Left hindlimb (tissue), 1 donor: ENCODE measurements at places on chromosomes 12 and 14.
A peak's percentile ranks its signal among the peaks of the same experiment; 100 is the strongest.

DNA sequence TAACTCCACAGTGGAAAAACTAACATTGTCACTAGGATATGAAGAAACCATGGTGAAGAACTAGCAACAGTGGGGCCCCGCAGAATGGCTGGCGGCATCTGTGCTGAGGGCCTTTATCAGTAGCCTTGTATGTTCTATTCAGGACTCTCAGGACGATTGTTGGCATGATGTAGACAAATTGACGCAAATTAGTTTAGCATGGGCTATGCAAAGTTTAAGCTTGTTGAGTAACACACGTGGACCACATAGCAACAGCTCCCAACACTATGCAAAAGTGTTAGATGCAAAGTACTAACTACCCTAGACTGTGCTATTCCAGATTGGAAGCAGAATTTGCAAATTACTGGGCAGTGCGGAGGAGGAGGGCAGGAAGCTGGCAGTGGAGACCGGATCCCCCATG is 38.2 kb upstream of the TMEM263 start:
- no peak for DNase-seq

DNA sequence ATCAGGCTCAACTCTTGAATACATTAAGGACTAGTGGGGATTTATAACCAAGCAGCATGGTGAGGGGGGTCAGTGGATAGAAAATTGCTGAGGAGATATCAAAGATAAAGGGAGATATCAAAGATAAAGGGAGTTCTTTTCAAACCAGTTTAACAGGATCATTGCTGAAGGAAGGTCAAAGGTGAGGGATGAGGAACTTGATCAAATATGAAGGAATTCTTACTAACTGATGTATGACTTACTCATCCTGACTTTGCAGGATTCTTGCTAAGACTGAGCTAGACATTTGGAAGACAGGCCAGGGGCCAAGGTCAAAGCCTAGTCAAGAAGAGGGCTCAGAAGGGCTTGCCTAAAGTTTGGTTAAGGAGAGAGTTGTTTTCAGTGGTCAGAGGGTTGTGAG is 4.8 kb downstream of the ABHD4 start:
- DNase-seq: no peak

DNA sequence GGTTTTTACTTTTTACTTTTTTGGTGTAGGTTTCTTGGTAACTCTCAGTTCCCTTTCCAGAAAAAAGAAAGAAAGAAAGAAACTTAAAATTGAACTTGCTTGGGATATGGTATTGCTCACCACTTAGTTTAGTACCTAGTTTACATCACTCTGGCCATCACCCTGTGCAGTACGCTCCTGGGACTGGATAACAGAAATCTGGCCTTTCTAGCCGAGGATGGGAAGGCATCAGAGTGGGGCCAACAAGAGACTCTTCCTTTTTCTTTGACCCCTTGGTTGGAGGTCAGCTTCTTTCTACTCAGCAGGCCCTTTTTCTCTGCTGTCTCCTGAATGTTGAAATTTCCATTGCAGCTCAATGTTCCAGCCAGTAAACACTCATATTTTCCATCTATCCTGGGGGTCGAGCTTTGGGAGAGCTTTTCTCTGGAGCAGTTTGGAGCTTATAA is 156.6 kb downstream of the TGFB3 start:
- DNase-seq: peak; percentile 41

GRCh38 chr12:99232324-99232723 is 415.2 kb upstream of the GARIN6 start:
- no peak for DNase-seq

GRCh38 chr12:4228122-4228580 is 45.4 kb upstream of the CCND2 start:
- DNase-seq: no peak

GRCh38 chr14:101347893-101348777 is 213.2 kb upstream of the DIO3 start:
- no peak for DNase-seq

DNA sequence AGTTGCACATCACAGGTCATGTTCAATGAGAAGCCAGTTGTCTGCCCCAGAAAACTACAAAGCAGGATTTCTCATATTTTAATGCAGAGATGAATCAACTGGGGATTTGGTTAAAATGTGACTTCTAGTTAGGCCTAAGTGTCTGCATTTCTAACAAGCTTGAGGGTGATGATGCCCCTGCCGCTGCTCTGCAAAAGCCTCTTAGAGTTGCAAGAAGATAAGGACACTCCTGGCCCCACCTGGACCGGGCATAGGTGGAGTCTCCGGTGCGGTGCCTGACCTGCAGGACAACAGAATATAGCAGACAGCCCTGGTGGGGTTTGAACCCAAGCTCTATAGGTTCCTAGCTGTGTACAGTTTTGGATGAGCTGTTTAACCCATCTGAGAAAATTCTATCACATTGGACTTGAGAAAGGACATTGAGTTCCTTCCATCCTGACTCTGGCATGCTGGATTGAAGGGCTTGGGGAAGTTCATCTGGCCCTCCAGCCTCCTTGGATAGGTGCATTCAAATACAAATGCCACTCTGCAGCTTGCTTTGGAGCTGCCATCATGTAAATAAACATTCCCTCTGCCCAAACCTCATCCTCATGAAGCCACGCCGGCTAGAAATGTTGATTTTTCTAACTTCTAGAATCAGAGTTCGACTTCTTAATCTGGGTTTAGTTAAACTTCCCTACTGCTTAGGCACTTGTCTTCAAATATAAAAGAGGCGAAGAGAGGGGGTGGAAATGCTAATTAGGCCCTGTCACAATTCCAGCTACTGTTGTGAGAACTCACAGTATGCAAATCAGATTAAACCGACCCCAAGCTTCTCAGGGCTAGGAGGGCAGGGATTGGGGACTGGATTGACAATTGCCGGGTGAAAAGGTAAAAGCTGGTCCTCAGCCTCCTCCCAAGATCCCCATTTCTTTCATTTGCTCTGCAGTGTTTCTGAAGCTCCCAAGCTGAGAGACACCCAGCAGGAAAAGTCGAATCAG is 1225.6 kb downstream of the VRK1 start:
- no peak for DNase-seq

GRCh38 chr14:103071544-103072251 is 12.3 kb upstream of the LBHD2 start:
- DNase-seq: no peak

DNA sequence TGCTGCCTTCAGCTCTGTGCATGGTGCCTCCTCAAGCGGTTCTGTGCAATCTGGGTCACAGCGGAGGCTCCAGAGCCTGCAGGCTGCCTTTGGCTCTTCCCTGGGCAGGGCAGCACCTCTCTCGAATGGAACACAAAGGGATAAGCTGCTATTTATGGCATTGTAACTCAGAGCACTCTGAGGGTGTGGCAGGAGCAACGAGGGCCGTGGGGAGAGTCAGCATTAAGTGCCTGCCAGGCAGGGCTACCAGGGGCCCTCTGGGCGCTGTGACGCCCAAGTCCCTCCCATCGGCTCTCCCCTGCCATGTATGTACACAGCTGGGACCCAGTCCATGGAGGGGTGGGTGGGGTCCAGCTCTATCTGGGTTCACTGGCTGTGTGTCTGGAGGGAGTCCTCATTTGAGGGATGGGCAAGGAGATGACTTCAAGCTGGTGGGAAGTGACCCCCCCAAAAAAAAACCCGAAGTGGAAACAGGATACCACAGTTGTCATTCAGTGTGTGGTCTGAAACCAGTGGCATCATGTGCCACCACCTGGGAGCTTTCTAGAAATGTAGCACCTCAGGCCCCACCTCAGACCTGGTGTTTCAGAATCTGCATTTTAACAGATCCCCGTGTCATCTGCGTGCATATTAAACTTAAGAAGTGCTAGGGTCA is 44.0 kb upstream of the OAS1 start:
- no peak for DNase-seq

DNA sequence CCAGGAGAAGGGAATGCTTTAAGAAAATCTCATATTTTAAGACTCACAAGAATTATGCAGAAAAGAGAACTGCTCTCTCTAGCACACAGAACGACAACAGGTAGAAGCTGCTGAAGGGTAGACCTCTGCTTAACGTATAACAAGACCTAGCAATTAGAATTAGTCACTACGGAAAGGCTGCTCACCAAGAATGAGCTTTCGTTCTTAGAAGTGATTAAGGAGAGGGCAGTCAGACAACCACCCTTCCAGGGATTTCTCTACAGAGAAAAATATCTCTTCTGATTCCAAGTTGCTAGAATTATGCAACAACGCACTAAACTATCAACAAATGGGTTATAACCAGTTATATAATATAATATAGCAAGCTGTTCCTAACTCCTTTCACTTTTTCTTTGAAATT is 18.6 kb downstream of the LRIG3 start:
- no peak for DNase-seq

DNA sequence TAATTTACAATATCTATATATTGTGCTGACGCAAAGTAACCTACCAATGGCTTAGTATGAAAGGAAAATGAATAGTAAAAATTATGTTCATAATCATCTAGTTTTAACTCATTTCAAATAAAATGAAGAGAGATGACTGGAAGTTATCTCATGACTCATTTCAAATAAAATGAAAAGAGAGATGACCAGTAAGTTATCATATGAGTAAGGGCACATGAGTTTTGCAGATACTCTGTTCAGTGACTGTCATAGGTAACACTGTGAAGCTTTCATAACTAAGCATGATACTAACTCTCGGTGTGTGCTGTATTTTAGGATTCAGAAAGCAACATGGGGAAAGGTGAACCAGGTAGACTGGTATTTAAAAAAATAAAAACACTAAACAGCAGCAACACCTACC is 364.5 kb upstream of the DIO2 start:
- no peak for DNase-seq

DNA sequence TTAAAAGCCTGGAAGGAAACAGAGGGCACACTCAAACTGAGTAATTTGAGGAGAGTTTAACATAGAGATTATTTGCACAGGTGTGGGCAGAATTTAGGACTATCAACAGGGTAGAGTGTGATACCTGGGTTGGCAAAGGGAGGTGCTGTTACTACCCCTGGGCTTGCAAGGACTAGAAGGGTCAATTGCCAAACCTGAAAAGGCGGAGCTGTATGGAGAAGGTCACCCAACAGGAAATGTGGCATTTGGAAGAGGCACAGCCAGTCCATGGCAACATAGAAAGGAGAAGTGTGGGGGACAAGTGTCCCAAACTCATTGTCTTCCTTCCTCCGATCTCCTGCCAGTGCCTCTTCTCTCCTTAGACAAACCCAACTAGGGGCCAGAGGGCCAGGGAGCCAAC is 21.6 kb upstream of the MED13L start:
- no peak for DNase-seq

DNA sequence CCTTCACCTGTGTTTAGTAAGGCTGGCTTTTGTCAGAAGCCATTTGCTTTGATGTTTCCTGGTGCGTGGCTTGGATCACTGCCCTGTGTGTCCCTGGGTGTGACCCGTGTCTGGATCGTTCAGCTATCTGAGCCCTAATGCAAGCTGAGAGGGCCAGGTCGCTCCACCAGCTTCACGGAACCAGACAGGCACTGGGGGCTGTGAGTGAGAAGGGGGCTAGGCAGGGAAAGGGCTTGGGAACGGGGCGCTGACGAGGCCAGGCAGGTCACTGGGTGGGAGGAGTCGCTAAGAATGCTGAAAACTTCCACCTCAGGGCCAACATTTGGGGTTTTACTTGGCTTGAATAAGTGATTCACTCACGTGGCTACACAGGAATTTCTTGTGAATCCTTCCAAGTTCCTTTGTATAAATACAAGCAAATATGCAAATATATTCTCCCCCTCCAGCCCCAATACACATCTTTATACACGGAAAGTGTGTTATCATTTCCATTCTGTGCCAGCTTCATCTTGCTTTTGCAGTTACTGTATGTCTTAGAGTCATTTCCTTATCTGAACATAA is 24.2 kb upstream of the MMP17 start:
- DNase-seq: no peak

DNA sequence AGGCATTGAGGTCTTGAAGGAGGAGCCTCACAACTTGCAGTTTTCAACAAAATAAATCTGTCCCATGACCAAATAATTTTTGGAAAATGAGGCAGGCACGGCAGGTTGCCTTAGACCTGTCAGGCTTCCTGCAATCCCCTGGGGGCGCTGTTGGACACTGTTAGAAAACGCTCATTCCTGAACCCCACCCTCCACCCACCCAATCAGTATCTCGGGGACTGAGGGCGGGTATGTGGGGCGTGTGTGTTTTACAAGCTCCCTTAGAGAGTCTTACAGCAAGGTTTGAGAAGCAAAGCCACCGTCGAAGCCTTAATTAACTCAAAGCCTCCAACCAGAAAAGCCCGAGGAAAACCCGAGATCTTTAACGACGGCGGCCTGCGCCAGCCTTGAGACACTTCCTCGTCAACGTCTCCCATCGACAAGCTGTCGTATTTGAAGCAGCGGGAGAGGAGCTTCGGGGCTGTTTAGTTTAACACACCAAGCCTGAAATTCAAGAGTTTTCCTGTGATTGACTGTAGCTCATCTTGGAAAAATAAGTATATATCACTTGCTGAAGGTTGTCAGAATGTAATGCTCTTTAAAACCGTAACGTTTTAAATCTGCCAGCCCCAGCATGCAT is 123.0 kb downstream of the GLT1D1 start:
- DNase-seq: peak; percentile 61

DNA sequence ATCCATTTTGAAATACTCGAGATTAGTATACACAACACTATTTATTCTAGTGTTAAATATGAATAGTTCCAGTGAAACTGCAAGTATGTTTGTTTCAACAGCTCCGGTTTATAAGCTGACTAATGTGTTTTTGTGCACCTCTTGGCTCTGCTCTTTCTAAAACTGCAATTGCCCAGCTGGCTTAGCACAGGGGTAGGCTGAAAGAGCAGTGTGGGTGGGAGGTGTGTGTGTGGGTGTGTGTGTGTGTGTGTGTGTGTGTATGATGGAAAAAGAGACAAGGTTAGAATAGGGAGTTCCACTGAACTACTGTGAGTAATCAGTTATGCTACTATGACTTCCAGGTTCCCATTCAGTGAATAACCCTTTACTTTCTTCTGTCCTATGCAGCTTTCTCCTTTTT is 37.8 kb upstream of the DDHD1 start:
- DNase-seq: no peak

- no peak for DNase-seq
These were observed 416.9 kb downstream of the TMEM132D start for GRCh38 chr12:129486931-129487330.

GRCh38 chr12:42568952-42569915 is 20.3 kb downstream of the PRICKLE1 start:
- no peak for DNase-seq

GRCh38 chr12:20148241-20148640 is 220.1 kb upstream of the PDE3A start:
- no peak for DNase-seq

- DNase-seq: no peak
These were observed 308.7 kb downstream of the SOX5 start for GRCh38 chr12:23640754-23641153.

DNA sequence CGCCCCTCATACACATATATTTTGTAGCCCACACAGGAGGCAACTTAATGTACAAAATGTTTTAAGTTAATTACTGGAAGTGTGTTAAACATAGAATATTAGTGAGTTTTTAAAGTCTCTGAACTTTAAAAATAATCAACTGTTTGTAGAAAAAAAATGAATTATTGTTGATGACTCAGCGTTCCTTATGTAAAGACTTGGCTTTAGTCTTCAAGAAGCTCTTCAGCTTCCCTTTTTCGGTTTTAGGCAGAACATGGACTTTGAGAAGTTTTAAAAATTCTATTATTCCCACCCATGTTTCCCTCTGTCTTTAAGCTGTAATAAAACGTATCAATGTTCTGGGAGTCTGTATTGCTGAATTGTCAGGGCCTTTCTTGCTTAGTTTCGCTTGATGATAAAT is 269.5 kb downstream of the FBXL14 start:
- no peak for DNase-seq

- no peak for DNase-seq
These were observed 280.3 kb upstream of the AMIGO2 start for GRCh38 chr12:47360093-47360480.
